ENCODE measurements at places on chromosomes 12 and 14.

GRCh38 chr12:131473741-131474709 lies 236.9 kb upstream of the SFSWAP start:
- no peak for DNase-seq

DNA sequence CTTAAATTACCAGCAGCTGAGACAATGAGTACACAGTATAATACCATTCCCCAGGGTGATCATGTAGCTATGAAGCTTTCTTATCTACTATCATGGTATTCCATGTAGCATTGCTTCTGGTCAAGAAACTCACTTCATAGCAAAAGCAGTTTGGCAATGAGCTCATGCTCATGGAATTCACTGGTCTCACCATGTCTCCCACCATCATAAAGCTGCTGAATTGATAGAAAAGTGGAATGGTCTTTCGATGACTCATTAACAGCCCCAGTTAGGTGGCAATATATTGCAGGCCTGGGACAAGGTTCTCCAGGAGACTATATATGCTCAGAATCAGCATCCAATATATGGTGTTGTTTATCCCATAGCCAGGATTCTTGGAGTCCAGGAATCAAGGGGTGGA lies 553.7 kb downstream of the FOXG1 start:
- no peak for DNase-seq

DNA sequence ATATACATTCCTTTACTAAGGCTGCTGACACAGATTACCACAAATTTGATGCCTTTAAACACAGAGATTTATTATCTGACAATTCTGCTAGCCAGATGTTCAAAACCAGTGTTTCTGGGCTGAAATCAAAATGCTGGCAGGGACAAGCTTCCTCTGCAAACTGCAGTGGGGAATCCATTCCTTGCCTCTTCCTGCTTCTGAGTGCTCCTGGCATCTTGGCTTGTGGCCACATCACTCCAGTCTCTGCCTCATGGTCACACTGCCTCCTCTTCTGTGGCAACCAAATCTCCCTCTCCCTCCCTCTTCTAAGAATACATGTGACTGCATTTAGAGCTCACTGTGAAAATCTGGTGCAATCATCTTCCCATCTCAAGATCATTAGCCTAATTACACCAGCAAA lies 235.7 kb downstream of the TTC8 start:
- no peak for DNase-seq

DNA sequence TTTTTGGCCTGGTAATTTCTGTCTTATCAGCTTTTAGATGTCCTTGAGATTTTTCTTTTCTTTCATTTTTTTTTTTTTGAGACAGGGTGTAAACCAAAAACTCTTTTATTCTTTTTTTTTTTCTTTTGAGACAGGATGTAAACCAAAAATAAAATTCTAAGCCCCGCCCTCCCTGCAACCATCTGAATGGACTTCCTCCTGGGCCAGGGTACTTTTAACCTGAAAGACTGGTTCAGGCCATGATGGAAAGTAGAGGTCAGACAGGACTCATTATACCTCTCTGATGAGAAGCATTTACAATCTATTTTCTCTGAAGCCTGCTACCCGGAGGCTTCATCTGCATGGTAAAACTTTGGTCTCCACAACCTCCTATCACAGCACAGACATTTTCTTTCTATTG lies 33.5 kb upstream of the TCL1B start:
- DNase-seq, result no peak

DNA sequence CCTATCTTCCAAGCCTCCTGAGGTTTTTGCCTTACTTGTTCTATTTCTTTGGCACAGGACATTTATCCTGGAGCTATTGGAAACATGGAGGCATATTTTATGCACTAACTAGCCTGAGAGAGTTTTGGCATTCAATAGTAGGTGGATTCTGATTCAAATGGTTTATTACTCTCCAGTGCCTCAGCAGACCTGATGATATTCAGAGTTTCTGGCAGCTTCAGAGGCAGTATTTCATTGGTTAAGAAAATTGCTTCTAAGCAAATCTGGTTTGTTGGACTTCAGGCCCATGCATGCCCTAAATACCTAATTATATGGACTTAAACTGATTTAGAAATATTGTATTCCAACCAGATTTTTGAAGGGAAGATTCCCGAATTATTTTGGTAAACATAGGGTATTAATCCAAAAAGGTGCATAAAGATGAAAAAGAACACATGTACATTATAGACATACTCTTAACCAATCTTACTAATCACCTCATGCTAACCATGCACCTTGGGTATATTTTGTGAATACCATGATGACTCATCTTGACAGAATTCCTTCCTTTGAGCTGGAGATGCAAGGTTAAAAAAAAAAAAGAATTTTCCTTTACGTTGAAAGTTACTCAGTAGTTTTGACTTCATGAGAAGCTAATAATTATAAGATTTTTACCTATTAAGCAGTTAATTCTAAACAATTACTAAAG lies 44.3 kb upstream of the KTN1 start:
- no peak for DNase-seq

- no peak for DNase-seq
These were observed 1817.4 kb upstream of the FLRT2 start for GRCh38 chr14:83712418-83713129.

All from NCI-H2029 treated with DMSO at 0.1 percent for 48 hours (cell line).